ENCODE measurements at places on chromosomes 2 and 18.

- no peak for DNase-seq
These were observed 23.7 kb downstream of the MSGN1 start for GRCh38 chr2:17839959-17840358.

DNA sequence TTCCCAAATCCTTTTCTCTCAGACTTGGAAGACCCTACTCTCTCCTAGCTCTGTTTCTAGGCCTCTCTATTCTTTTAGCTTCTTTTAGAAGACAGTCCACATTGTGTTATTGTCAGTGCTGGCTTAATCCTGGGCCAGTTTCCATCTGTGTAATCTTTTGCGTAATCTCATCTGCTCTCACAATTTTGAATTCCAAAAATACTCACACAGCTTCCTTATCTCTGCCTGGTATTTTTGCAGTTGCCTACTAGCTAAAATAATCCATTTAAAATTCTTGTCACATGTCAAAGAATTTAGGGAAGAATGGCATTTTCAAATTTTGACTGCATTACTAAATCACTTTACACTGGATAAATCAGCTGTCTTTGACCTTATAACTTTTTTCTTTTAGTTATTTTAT is 200.6 kb upstream of the MEX3C start:
- no peak for DNase-seq

GRCh38 chr2:172408143-172408766 is 19.1 kb upstream of the ITGA6 start:
- no peak for DNase-seq

DNA sequence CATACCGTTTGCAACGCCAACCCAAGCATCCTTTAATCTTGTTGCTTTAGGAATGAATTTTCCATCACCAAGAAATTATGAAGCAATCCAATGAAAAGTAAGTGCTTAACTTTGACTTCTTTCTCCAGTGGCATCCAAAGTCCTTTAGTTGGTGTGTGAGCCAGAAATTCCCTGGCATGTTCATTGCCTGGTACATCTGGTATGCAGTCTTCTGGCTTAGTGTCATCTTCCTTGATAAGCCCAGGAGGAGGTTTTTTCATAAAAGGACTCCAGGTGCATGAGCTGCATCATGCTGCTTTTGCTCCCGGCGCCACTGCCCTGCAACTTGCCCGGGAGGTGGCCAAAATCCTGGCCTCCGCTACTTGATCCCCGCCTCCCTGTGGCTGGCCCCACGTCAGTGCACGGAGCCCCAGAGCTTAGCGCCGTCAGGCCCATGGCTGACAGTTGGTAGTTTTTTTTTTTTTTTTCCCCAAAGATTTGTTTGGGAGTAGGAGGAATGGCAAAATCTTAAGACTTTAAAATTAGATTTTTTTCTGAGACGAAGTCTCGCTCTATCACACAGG is 58.7 kb downstream of the PUM2 start:
- DNase-seq, result no peak

- peak; percentile 31 for DNase-seq
These were observed 234.3 kb upstream of the HS6ST1 start for GRCh38 chr2:128552806-128553551.

GRCh38 chr2:234964631-234965461 is 13.0 kb downstream of the SH3BP4 start:
- DNase-seq, result no peak

DNA sequence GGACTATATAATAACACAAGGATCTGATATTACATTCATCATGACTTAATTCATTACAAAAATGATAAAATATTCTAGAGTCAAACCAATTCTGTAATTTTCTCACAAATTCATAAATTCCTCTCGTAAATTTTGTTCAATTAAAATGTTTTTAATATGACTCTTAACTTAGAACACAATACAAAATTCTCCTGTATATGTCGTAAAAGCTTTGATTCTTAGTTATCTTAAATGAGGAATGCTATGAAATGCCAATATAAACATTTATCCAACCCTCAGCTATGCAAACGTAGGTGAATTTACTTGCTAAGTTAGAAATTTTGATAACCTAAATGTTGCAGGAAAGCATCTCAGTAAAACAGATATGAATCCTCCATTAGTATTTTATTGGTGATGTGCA is 28.9 kb downstream of the ARHGAP15 start:
- no peak for DNase-seq

- no peak for DNase-seq
These were observed 621.7 kb downstream of the KCNJ3 start for GRCh38 chr2:155320236-155320635.

DNA sequence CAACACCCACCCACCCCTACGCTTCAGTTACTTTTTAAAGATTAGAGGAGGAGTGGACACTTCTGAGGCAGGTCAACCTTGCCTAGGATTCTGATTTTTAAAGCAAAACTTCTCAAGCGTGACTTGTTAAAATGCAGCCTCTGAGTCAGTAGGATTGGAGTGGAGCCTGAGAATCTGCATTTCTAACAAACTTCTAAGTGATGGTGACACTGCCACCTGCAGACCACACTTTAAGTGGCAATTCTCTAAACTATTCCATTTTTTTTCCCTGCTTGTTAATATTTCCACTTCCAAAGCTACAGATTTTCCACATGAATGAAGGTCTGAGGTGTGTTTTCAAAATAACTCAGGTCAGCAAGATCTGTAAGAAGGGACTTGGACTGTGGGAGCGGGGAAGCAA is 171.1 kb upstream of the CCDC150 start:
- no peak for DNase-seq

DNA sequence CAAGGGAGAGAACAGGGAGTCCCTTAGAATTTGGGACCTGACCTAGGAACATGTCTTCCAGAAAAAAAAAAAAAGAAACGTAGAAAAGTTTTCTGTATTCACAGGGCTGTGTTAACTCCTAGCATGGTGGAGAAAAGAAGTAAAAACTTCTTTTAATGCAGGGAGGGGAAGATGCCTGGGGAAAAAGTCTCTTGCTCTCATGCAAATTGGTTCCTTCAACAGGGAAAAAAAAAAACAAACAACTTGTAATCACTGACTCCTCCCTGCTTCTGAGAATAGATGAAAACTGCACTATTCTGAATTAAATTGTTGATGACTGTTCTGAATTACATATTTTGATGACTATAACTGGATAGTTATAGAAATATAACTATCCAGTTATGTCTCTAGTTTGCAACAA is 933.2 kb downstream of the TRIB2 start:
- DNase-seq, result no peak

- no peak for DNase-seq
These were observed 27.0 kb downstream of the GREB1 start for GRCh38 chr2:11560806-11561205.

- DNase-seq, result no peak
These were observed 377.5 kb downstream of the CLIP4 start for GRCh38 chr2:29492701-29493100.

GRCh38 chr2:84991404-84992160 is 20.6 kb downstream of the KCMF1 start:
- DNase-seq, result no peak

DNA sequence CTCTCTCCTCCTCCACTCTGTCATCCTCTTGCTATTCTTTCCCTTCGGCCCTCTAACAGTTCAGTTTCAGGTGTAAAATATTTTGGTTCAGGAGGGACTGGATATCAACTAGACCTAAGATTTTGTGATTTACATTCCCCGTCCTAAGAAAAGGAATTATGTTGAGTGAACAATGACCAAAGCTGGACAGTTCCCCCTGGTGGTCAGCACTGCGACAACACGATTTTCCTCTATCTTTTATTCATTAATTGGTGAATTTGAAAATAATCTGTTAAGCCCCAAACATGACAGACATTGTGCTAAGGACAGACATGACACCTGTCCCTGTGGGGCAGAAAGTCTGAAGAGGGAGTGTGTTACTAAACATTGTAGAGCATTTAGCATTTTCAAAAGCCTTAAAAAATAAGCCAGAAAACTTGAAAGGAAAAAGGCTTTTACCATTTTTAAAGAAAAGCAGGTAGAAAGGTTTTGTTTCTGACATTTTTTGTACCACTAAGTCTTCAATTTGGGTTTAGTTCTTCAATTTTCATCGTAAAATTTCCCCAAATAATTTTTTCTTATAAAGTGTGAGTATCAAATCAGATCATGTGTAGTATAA is 28.4 kb upstream of the GTF2A1L start:
- DNase-seq, result peak; percentile 48

DNA sequence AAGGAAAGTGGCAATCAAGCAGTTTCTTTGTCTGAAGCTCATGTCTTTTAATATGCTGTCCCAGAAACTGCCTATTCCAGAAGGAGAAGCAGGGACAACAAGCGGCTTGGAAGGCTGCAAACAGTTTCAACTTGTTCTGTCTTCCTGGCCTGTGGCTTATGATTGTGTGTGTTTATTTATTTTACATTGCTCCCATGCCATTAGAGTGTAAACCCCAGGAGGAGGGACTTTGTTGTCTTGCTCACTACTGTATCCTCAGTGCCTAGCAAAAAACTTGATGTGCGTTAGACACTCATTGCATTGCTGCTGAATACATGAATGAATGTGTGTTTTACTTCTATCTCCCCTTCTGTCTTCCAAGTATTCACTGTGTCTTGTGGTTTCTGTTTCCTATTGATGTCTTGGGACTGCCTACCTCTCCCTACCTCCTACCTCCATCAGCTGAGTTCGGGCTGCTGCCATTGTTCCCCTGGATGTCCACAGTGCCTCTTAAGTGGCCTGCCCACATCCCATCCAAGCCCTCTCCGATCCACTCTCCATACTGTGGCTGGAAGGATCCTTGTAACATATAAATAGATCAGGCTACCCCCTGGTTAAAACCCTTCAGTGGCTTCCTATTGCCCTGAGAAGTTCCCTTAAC is 261.4 kb downstream of the DYSF start:
- no peak for DNase-seq

DNA sequence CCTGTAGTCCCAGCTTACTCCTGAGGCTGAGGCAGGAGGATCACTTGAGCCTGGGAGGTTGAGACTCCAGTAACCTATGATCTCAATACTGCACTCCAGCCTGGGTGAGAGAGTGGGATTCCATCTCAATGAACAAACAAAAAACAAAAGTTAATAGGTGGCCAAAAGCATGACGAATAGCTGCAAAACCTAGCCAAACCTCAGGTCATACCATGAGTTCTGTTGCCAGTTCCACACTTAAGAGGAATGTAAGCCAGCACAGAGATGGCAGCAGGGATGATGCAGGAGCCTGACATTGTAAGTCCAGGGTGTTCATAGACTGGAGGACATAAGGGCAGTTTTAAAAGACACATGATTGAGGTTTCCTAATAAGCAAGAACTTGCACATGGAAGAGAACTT is 55.3 kb upstream of the RMDN2 start:
- DNase-seq, result no peak

- DNase-seq, result no peak
These were observed 15.2 kb downstream of the LRATD1 start for GRCh38 chr2:14647714-14648113.

GRCh38 chr18:79438898-79439627 is 43.3 kb downstream of the NFATC1 start:
- no peak for DNase-seq

DNA sequence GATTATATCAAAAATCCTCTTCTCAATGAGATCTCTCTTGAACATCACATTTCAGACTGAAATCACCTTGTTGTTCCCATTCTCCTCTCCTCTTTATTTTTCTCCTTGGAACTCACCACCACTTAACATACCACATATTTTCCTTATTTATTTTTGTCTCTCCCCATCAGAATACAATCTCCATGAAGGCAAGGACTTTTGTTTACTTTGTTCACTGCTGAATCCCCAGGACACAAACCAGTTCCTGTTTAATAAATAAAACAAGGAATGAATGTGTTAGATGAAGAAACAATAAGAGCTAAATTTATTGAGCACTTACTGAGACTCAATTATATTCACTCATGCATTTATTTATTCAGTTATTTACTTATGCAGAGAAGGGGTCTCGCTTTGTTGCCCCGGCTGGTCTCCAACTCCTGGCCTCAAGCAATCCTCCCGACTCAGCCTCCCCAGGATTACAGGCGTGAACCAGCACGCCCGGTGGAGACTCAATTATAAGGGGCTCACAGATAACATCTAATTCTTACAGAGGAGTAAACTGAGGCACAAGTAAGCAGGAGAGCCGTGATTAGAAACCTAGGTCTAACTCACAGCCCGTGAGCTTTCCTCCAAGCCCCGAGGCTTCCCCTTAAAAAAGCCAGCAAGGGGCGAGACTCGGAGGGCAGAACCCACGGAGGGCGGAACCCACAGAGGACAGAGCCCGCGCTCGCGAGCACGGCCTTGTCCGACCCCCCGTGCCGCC is 616 bp upstream of the TAF1B start:
- DNase-seq, result no peak

GRCh38 chr2:102544182-102544581 is 71.2 kb downstream of the SLC9A4 start:
- DNase-seq, result no peak

GRCh38 chr18:75090336-75090735 is 118.6 kb downstream of the PTGR3 start:
- no peak for DNase-seq

- no peak for DNase-seq
These were observed 55.3 kb downstream of the EPC2 start for GRCh38 chr2:148699830-148700229.

DNA sequence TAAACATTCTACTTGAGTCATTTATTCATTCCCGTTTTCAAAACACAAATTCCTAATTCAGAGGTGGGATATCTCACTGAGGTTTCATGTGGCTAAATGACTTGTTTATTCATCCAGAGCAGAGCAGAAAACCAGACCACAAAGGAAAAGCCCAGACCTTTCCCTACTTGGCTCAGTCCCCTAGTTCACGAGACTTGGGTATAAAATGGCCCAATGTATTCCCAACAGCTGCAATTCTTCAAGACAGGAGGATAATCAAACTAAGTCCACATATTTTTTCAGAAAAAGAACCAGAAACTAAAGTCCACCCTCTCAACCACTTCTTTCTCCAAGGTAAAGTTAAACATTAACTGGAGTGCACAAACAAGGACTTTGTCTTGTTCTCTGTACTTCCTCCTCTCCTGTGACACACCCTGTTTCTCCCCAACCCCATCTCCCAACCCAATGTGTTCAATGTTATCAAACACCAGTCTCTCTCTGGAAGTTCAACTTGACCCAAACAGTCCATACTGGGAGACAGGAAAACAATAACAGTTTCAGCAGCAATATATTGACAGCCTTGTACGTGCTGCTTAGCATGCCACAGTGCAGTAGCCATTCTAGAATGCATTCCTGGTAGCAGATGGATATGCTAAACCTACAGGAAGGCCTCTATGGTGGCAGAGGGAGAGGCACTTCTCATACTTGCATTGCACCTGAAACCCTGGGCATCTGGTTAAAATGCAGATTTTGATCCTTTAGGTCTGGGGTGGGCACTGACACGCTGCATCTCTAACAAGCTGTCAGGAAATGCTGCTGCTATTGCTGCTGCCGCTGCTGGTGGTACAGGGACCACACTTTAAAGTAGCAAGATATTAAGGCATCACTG is 110.7 kb downstream of the INO80D start:
- no peak for DNase-seq

Data from adrenal gland (tissue), 19 donors.